T-helper 2 cell treated with Interferon-gamma antibody and Interleukin-4, amounts not matched to agents 5 μg/mL and 100 μg/mL, for 36 hours (primary cell): ENCODE measurements at places on chromosomes 5 and 9.
A peak's percentile ranks its signal among the peaks of the same experiment; 100 is the strongest.

GRCh38 chr9:87040410-87041009, 93.2 kb upstream of the GAS1 start:
- H3K27ac ChIP-seq, result no peak overlapping the region
- no peaks in the 10 kb centered on the region for H3K36me3 ChIP-seq
- no peaks in the 10 kb centered on the region for H3K27me3 ChIP-seq
- no peak overlapping the region for H3K4me3 ChIP-seq

DNA sequence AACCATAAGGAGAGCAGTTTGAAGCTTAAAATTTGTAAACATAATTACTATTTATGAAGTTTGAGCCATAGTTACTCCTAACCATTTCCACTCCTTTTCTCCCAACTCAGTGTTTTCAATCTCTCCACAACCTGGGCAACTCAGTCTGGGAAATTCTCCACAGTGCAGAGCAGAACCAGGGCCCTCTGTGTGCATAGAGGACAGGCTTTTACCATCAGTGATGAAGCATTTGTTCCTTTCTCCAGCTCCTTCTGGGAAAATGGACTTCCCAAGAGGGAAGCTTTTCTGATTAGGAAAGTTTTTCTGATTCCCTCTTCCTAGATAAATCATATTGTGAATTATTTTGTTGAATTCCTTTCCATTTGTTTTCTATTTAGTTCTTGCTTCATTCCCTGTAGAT, 132.3 kb upstream of the MPDZ start:
- H3K27me3 ChIP-seq, result no peaks in the 10 kb centered on the region
- no peaks in the 10 kb centered on the region for H3K36me3 ChIP-seq
- H3K4me3 ChIP-seq, result no peak overlapping the region
- no peak for DNase-seq

- peaks cover 46% of the 10 kb centered on the region for H3K27me3 ChIP-seq
- no peak for DNase-seq
- no peaks in the 10 kb centered on the region for H3K36me3 ChIP-seq
- peaks cover 6% of the 10 kb centered on the region for H3K4me1 ChIP-seq
- H3K4me3 ChIP-seq, result no peak overlapping the region
- no peak overlapping the region for H3K27ac ChIP-seq
Observed at GRCh38 chr9:109872901-109873300, 92.9 kb downstream of the PALM2AKAP2 start.

DNA sequence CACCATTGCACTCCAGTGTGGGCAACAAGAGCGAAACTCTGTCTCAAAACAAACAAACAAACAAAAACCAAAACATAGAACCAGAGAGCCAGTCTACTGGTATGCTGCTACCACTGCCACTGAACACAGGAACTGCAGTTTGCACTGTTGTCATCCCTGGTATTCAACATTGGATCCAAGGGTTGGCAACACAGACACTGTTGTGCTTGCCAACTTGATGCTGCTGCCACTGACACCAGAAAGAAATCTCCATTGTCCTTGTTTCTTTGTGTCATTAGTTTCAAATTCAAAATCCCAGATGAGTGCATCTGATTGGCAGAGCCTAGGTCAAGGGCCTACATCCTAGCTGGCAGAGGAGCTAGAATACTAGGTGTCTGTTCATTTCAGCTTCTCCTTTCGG, 16.2 kb downstream of the HINT1 start:
- no peak overlapping the region for H3K4me3 ChIP-seq
- peaks cover 1% of the 10 kb centered on the region for H3K36me3 ChIP-seq
- no peak overlapping the region for H3K27ac ChIP-seq

DNA sequence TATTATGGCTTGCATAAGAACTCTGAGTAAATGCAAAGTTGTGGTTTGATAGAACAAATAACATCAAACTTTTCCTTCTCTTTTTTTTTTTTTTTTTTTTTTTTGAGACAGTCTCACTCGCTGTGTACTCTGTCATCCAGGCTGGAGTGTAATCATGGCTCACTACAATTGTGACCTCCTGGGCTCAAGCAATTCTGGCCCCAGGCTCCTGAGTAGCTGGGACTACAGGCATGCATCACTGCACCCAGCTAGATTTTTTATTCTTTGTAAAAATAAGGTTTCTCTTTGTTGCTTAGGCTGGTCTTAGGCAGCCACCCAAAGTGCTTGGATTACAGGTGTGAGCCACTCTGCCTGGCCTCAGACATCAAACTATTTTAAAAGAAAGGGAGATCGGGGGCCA, 19.0 kb upstream of the PTGER4 start:
- H3K36me3 ChIP-seq, result peaks cover 3% of the 10 kb centered on the region
- no peak overlapping the region for H3K27ac ChIP-seq
- H3K4me3 ChIP-seq, result no peak overlapping the region

- H3K4me1 ChIP-seq, result no peaks in the 10 kb centered on the region
- peaks cover 10% of the 10 kb centered on the region for H3K27me3 ChIP-seq
- H3K27ac ChIP-seq, result peak overlapping the region; percentile 26
- no peaks in the 10 kb centered on the region for H3K36me3 ChIP-seq
- no peak for DNase-seq
Observed at GRCh38 chr9:114551750-114552685, 35.6 kb upstream of the ATP6V1G1 start.

DNA sequence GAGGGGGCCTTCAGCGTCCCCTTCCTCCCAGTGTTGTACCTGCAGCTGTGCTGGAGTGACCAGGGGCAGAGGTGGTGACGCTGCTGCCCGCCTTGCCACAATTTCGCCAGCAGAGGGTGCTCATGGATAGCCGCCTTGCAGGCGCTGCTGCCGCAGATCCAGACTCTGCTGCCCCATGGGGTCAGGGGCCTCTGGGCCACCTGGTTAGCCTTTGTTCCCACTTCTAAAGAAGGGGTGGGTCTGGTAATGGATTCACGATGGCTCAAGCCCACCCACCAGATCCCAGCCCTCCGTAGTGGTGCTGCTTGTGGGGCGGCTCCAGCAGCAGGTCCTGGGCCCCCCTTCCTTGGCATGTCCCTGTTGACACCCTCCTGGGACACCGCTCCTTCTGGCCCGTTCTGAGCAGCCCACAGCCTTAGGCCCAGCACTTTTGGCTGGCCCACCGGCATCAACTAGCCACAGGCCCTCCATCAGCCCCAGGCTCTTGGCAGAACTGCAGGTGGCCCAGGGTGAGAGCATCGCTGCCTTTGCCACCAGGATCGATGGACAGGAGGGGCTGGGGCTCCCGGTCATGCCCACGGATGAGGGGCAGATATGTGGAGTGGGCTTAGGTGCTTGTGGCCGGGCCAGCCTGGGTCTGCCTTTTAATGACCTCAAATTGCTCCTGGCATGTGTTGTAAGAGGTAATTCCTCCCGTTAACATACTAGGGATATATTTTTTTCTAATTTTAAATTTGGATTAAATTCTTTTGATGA, 57.2 kb downstream of the COL5A1 start:
- DNase-seq, result peak; percentile 38
- H3K36me3 ChIP-seq, result no peaks in the 10 kb centered on the region
- no peaks in the 10 kb centered on the region for H3K4me1 ChIP-seq
- no peak overlapping the region for H3K27ac ChIP-seq

DNA sequence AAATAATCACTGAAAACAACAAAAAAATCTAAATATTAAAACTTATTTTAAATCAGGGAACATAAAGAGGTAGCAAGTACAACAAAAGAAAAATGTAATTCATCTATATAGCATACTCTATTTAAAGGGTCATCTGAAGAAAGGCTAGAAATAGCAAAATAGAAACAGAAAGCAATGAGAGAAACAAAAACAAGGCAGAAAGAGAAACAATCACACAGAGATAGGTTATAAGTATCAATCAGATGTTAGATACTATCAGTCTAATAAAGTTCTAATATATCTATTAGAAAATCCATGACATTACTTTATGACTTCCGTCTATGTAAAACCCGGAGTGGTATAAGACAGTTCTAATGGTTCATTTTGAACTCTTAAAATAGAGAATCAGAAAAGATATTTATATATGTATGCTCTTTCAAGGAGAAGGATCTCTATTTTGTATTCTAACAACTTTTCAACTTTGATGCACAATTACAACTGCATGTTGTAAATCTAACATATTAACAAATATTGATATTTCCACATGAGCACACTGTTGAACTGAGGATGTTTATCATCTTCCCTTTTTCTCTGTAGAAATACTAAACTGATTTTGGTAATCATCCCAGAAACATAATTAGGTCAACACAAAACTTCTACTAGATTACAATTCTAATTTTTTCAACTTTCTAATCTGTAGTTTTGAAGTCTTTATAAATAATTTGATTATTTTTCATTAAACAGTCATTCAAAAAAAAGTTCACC, 15.8 kb downstream of the RICTOR start:
- peak overlapping the region; percentile 44 for H3K27ac ChIP-seq
- peak overlapping the region; percentile 81 for H3K4me3 ChIP-seq
- DNase-seq, result no peak
- no peaks in the 10 kb centered on the region for H3K27me3 ChIP-seq
- peaks cover 43% of the 10 kb centered on the region for H3K4me1 ChIP-seq

GRCh38 chr9:14907360-14907685, 2.9 kb downstream of the FREM1 start:
- no peaks in the 10 kb centered on the region for H3K36me3 ChIP-seq
- DNase-seq, result no peak
- H3K4me3 ChIP-seq, result no peak overlapping the region
- H3K27ac ChIP-seq, result no peak overlapping the region
- H3K27me3 ChIP-seq, result no peaks in the 10 kb centered on the region

- no peak overlapping the region for H3K27ac ChIP-seq
- no peaks in the 10 kb centered on the region for H3K4me1 ChIP-seq
- H3K4me3 ChIP-seq, result no peak overlapping the region
Observed at GRCh38 chr9:77614645-77615044, 33.5 kb downstream of the GNA14 start.

DNA sequence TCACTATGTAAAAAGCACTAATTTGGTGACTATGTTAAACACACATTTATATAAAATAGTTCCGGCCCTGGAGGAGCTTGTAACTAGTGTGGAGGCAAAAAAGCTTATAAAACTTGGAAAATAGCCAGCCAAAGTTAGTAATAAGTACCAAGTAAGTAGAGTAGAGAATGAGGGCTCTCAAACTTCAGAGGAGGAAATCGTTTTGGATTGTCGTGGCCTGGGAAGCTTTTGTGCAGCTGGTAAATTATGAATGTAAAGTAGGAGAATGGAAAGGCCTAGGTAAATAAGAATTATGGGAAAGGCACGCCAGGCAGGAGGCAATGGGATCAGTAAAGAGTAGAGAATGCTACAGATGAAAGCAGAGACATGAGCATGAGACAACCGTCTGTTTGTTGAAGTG, 832.7 kb upstream of the ZNF608 start:
- DNase-seq, result no peak
- H3K4me3 ChIP-seq, result no peak overlapping the region
- no peak overlapping the region for H3K27ac ChIP-seq

DNA sequence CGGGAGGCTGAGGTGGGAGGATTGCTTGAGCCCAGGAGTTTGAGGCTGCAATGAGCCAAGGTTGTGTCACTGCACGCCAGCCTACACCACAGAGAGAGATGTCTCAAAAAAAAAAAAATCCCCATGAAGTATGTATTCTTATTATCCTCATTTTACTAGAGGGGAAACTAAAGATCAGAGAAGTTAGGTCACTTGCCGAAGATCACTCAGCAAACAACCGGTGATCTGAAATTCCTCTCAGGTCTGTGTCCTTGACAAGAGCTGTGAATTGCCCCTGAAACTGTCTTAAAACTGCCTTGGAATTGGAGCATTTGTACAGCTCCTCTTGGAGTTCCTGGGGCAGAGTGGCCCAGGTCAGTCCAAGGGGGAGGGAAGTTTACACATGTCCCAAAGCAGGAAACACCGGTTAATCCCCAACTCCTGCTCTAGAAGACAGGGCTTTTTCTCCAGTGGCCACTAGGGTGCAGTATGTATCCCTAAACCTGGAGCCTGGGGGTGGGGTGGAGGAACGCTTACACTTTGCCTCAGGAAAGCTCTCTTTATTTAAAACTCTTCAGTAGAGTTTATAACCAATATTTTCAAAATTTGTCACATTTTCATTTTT, 27.6 kb downstream of the AQP7 start:
- H3K36me3 ChIP-seq, result peaks cover 17% of the 10 kb centered on the region
- DNase-seq, result peak; percentile 45
- peaks cover 6% of the 10 kb centered on the region for H3K4me1 ChIP-seq
- no peak overlapping the region for H3K4me3 ChIP-seq
- no peaks in the 10 kb centered on the region for H3K27me3 ChIP-seq

DNA sequence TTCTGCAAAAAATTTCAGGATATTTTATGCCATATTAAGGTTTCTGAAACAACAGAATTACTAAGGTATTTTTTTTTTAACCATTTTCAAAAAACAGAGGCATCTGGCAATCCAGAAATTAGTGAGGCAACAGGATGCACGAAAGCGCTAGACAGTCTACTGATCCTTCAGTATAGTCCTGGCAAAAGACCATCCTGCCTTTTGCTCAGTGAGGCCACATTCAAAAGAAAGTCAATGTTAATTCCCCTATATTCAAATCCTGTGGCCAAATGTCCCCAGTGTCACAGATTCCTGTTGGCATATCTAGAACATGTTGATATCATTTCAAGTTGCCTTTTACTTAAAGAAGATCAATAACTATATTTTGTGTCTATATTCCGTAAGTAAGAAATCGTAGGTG, 13.1 kb upstream of the NFIB start:
- no peak overlapping the region for H3K27ac ChIP-seq
- DNase-seq, result no peak
- H3K36me3 ChIP-seq, result no peaks in the 10 kb centered on the region
- H3K4me1 ChIP-seq, result peaks cover 5% of the 10 kb centered on the region
- H3K4me3 ChIP-seq, result no peak overlapping the region

- no peaks in the 10 kb centered on the region for H3K27me3 ChIP-seq
- no peaks in the 10 kb centered on the region for H3K4me1 ChIP-seq
- no peaks in the 10 kb centered on the region for H3K36me3 ChIP-seq
- no peak overlapping the region for H3K4me3 ChIP-seq
- no peak overlapping the region for H3K27ac ChIP-seq
Observed at GRCh38 chr5:152124409-152125041, 199.9 kb upstream of the GLRA1 start.

DNA sequence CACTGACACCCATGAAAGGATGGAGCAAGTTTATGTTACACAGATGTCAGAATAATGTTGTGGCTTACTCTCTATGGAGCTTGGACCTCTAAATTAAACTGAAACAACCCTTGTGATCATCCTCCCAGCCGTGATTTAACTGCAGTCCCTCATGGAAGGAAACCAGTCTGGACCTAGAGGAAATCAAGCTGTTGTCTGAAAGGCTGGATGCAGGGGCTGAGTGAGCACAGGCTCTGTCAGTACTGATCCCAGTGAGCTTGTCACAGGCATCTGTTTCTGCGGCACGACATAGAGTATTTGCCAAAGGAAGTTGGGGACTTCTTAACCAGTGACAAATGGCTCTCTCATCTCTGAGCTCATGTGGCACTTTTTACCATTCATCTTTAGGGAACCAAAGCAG, 282.9 kb upstream of the MAP3K1 start:
- no peak overlapping the region for H3K27ac ChIP-seq
- DNase-seq, result no peak
- H3K4me1 ChIP-seq, result peaks cover 12% of the 10 kb centered on the region
- no peak overlapping the region for H3K4me3 ChIP-seq
- no peaks in the 10 kb centered on the region for H3K27me3 ChIP-seq
